ENCODE measurements at places on chromosomes 13 and 19. TPM values are rescaled to one million over a fixed set of nuclear protein-coding genes. Genes with fewer than 3 reads are reported as not detected.

The VSTM2B gene
- not detected for total RNA-seq

The LYL1 gene
- total RNA-seq: 5.0 TPM

The CEACAM3 gene
- total RNA-seq: not detected

- H3K36me3 ChIP-seq: no peaks in the 10 kb centered on the region
- H3K4me1 ChIP-seq: no peaks in the 10 kb centered on the region
These were observed 9.8 kb upstream of the ARRDC2 start for GRCh38 chr19:17997969-17998826.

DNA sequence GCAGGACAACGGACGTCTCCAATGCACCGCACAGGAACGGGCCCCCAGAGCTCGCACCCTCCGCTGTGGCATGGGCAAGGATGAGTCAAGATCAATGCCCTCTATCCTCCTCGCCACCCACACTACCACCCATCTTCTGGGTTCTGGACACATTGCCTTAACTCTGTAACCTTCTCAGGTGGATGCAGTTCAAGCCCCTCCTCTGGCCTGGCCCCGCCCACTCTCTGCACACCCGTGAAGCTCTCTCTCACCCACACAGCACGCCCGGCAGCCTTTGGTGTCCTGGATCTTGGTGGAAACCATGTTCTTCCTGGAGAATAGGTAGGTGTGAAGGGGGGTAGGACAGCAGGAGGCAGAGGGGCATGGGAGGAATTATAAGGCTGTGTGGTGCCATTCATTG lies 20.7 kb downstream of the MAP4K1 start:
- H3K27ac ChIP-seq: no peak overlapping the region
- H3K4me3 ChIP-seq: no peak overlapping the region
- no peaks in the 10 kb centered on the region for H3K27me3 ChIP-seq
- peaks cover 4% of the 10 kb centered on the region for H3K4me1 ChIP-seq
- H3K36me3 ChIP-seq: no peaks in the 10 kb centered on the region

- DNase-seq: no peak
- H3K36me3 ChIP-seq: no peaks in the 10 kb centered on the region
- H3K4me1 ChIP-seq: no peaks in the 10 kb centered on the region
- no peak overlapping the region for H3K4me3 ChIP-seq
- no peak overlapping the region for H3K27ac ChIP-seq
These were observed 191.5 kb upstream of the KL start for GRCh38 chr13:32824675-32825074.
